ENCODE measurements at places on chromosomes 16 and 17. TPM values are rescaled to one million over a fixed set of nuclear protein-coding genes. Genes with fewer than 3 reads are reported as not detected.

DNA sequence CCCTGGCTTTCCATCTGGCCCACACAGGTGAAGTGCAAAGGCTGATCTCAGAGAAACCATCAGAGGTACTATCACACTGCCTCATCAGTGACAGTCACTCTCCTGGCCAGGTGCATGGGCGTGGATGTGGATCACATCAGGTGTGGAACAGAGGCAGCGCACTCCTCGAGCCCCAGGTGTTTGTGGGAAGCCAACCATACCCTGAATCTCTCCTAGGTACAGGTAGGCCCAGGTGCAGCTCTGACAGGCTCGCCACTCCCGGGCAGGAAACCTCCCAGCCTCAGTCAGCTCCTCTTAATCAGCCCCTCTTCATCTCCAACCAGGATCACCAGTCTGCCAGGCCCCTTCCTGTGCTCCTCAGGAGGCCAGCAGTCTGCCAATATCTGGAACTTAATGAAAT lies 31.7 kb downstream of the TLE7 start:
- DNase-seq: no peak

DNA sequence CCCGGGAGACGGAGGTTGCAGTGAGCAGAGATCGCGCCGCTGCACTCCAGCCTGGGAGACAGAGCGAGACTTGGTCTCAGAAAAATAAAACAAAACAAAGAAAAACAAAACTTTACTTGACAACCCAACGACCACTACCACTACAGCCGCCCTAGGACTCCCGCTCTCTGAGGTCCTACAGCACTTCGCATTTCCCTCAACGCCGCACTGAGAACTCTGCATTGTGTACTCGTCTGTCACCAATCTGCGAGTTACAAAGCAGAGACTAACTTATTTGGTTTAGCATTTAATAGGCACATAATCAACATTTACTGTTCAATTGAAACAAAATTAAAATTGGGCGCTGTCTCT lies 479 bp upstream of the ZNF207 start:
- DNase-seq: peak; percentile 12

- DNase-seq: no peak
Observed at GRCh38 chr17:34565713-34566112, 13.7 kb upstream of the TMEM132E start.

The ARL5C gene
- 3.7 TPM for total RNA-seq

The PCTP gene
- 8.1 TPM for total RNA-seq
